ENCODE measurements at places on chromosomes 7 and 10.

DNA sequence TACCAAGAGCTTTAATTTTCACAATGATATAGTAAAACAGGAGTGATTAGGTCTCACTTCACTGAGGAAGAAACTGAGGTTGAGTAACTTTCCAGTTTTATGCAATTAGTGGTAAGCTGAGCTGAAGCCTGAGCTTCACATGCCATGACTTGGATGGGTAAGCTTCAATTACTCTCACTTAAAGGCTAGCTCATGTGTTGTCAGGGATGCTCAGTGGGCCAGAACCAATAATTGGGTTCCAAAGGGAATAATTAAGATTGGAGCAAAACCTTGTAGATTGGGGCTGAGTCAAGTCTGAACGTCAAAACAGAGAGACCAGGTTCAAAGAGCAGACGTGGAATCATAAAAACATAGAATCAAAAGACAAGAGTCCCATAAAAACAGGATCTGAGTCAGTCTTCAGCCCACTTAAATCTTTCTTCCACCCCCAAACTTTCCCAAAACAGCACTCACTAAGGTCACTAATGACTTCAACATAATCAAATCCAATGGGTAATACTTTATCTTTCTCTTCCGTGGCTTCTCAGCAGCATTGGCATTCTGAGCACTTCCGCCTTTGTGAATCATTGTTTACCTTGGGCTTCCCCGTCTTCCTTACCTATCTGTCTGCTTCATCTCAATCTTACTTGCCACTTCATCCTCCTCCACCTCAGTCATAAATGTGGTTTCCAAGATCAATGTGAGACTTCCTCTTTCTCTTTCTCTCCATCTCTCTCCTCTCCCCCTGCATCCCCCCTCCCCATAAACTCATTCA, 23.0 kb upstream of the EGFR start:
- no peak for DNase-seq

DNA sequence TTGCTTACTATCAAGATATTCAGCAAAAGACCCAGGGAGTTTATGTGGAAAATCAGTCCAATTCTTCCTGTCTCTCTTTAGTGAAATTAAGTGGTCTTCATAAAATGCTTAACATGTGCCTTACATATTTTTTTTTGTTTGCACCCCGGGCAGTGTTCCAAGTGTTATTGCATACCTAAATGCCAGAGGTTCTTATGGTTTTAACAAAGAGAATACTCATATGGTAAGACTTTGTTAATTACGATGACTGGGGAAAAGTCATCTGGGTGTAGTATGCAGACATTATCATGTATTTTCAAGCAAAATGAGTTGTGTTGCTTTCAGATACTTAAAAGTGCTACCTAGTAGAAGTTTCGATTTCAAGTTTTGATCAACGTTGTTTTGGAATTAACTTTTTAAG, 82.6 kb downstream of the PRKG1 start:
- DNase-seq = no peak

- no peak for DNase-seq
Measured at GRCh38 chr7:81776161-81776560, 6.3 kb upstream of the HGF start.

DNA sequence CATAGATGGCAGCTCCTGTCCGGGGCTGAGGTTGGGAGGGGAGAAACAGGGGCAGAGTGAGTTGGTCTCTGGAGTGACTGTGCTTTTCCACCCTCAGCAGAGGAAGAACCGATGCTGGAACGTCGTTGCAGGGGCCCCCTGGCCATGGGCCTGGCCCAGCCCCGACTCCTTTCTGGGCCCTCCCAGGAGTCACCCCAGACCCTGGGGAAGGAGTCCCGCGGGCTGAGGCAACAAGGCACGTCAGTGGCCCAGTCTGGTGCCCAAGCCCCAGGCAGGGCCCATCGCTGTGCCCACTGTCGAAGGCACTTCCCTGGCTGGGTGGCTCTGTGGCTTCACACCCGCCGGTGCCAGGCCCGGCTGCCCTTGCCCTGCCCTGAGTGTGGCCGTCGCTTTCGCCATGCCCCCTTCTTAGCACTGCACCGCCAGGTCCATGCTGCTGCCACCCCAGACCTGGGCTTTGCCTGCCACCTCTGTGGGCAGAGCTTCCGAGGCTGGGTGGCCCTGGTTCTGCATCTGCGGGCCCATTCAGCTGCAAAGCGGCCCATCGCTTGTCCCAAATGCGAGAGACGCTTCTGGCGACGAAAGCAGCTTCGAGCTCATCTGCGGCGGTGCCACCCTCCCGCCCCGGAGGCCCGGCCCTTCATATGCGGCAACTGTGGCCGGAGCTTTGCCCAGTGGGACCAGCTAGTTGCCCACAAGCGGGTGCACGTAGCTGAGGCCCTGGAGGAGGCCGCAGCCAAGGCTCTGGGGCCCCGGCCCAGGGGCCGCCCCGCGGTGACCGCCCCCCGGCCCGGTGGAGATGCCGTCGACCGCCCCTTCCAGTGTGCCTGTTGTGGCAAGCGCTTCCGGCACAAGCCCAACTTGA, 2.7 kb downstream of the REPIN1 start:
- DNase-seq = no peak

GRCh38 chr7:102066476-102066875, 220.2 kb upstream of the SH2B2 start:
- no peak for DNase-seq

Data from stimulated activated CD8-positive, alpha-beta memory T cell treated with anti-CD3 and anti-CD28 coated beads, Interleukin-4, amount 100 ng/mL, for 1 hour (primary cell).